Naive thymus-derived CD4-positive, alpha-beta T cell (primary cell): ENCODE measurements at places on chromosomes 1 and 21.

- H3K27ac ChIP-seq = no peak overlapping the region
- H3K36me3 ChIP-seq = peaks cover 8% of the 10 kb centered on the region
- H3K27me3 ChIP-seq = no peaks in the 10 kb centered on the region
- no peak for DNase-seq
- no peaks in the 10 kb centered on the region for H3K4me1 ChIP-seq
Measured at GRCh38 chr1:8004803-8005573, 21.1 kb downstream of the ERRFI1 start.

DNA sequence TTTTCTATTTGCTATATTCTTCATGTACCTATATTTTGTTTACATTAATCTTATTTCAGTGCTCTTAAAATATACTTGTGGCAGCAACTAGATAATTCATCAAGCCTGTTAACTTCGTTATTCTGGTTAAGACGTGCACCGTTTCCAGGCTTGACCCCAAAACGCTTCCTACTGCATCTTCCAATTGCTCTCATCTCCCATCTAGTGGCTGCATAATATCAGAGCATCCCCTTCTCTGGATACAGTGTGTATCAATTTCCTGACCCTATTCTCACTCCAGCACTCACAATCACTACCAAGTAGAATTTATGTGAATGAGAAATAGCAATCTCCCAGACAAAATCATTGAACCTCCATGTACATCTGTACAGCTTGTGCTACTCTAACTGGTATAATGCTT lies 1280.3 kb upstream of the B3GALT2 start:
- H3K27ac ChIP-seq = no peak overlapping the region
- no peaks in the 10 kb centered on the region for H3K36me3 ChIP-seq
- H3K4me3 ChIP-seq = no peak overlapping the region
- no peaks in the 10 kb centered on the region for H3K27me3 ChIP-seq
- no peak for DNase-seq

DNA sequence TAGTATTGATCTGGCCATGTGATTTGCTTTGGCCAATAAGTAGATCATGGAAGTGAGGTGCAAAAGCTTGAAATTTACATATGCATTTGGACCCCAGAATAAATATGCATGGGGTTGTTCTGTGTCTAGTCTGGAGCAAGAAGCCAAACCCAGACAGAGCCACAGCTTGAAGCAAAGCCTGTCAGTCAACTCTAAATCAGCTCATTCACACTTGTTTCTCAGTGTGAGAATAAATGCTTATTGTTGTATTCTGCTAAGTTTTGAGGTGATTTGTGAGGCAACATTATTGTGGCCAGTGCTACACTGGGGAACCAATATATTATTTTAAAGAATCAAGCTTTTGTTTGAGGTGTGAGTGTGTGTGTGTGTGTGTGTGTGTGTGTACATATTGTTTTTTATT lies 12.2 kb upstream of the PGLYRP3 start:
- no peak overlapping the region for H3K27ac ChIP-seq
- no peak overlapping the region for H3K4me3 ChIP-seq
- DNase-seq = no peak
- H3K4me1 ChIP-seq = no peaks in the 10 kb centered on the region

DNA sequence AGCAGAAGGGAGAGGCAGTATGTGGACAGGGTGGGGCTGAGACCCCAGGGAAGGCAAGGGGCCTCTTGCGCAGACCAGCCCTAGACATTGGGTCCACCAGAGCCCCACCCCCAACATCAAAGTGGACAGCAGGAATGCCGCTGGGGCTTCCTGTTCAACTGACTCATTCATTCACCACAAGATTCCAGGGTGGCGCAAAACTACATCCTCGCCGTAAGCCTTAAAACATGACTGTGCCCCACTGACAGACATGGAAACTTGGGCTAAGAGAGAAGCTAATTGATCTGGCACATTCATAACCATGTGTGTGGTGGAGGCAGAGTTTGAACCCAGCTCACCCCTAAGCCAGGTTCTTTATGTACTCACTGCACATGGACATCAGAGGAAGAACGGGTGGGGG lies 14.0 kb downstream of the COL16A1 start:
- H3K4me3 ChIP-seq = no peak overlapping the region
- H3K4me1 ChIP-seq = no peaks in the 10 kb centered on the region
- H3K27me3 ChIP-seq = no peaks in the 10 kb centered on the region
- DNase-seq = no peak
- H3K36me3 ChIP-seq = no peaks in the 10 kb centered on the region
- no peak overlapping the region for H3K27ac ChIP-seq

DNA sequence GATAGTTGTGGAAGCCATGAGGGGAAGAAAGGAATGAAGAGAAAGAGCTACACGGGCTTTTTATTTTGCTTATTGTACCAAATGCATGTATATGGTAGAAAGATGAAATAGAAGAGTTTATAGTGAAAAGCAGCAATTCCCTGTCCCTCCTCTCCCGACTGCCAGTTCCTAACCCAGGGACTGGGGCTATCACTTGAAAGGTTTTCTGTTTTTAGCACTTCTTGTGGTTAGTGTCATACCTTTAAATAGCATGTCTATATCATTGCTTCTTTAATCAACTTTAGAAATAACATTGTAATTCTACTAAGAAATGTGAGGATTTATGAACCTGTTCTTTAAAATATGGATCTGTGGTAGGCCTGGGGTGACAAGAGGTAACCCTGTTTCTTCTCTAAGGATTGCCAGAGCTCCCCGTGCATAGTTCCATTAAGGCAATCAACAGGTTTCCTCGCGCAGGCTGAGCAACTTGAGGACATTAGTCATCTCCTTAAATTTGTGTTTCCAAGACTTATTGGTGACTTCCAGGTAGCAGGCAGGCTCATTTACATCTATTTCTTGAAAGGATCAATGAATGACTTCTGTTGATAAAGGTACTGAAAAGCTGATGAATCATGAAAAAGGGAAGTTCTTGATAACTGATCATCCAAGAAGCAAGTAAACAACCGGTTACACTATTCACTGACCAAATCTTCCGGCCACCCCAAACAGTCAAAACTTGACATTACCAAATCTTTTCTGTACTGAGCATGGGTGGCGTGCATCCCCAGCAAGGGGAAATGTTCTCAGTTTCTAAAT lies 37.8 kb upstream of the S1PR1 start:
- H3K4me3 ChIP-seq = no peak overlapping the region
- H3K27me3 ChIP-seq = no peaks in the 10 kb centered on the region
- no peaks in the 10 kb centered on the region for H3K36me3 ChIP-seq
- no peak overlapping the region for H3K27ac ChIP-seq
- H3K4me1 ChIP-seq = no peaks in the 10 kb centered on the region

- H3K36me3 ChIP-seq = no peaks in the 10 kb centered on the region
- H3K27me3 ChIP-seq = no peaks in the 10 kb centered on the region
- H3K4me1 ChIP-seq = peaks cover 18% of the 10 kb centered on the region
- no peak overlapping the region for H3K4me3 ChIP-seq
- no peak for DNase-seq
Measured at GRCh38 chr1:15886611-15887167, 39.2 kb downstream of the SPEN start.

- H3K4me1 ChIP-seq = no peaks in the 10 kb centered on the region
- H3K27me3 ChIP-seq = no peaks in the 10 kb centered on the region
- H3K36me3 ChIP-seq = peaks cover 18% of the 10 kb centered on the region
- H3K4me3 ChIP-seq = no peak overlapping the region
- H3K27ac ChIP-seq = no peak overlapping the region
- no peak for DNase-seq
Measured at GRCh38 chr1:150955280-150955679, 19.4 kb downstream of the CERS2 start.

GRCh38 chr1:60133000-60133673 lies 59.6 kb upstream of the C1orf87 start:
- H3K27ac ChIP-seq = no peak overlapping the region
- H3K27me3 ChIP-seq = no peaks in the 10 kb centered on the region
- no peaks in the 10 kb centered on the region for H3K4me1 ChIP-seq
- H3K4me3 ChIP-seq = no peak overlapping the region

DNA sequence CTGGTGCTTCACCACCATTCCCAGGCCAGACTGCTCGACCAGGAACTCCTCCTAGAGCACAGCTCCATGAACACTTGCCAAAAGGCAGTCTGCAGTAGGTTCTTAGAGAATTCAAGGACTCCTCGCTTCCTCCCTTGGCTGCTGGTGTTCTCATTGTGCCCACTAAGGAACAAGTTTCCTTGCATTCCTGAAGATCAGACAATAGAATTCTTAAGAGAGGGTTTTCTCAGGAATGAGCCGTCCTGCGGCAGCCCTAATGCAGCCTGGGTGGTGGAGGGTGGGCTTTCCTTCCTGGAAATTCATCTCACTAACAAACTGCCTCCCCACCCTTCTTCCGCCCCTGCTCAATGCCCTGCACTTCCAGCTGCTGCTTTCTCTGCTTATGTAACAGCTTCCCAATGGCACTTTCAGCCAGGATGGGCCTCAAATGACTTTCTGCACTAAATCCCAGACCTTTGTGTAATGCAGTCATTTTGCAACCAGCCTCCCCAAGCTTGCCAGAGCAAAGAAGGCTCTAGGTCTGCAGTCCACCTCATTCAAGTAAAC lies 287.9 kb downstream of the PLPP3 start:
- no peaks in the 10 kb centered on the region for H3K36me3 ChIP-seq
- DNase-seq = no peak
- H3K4me3 ChIP-seq = no peak overlapping the region
- no peaks in the 10 kb centered on the region for H3K27me3 ChIP-seq

DNA sequence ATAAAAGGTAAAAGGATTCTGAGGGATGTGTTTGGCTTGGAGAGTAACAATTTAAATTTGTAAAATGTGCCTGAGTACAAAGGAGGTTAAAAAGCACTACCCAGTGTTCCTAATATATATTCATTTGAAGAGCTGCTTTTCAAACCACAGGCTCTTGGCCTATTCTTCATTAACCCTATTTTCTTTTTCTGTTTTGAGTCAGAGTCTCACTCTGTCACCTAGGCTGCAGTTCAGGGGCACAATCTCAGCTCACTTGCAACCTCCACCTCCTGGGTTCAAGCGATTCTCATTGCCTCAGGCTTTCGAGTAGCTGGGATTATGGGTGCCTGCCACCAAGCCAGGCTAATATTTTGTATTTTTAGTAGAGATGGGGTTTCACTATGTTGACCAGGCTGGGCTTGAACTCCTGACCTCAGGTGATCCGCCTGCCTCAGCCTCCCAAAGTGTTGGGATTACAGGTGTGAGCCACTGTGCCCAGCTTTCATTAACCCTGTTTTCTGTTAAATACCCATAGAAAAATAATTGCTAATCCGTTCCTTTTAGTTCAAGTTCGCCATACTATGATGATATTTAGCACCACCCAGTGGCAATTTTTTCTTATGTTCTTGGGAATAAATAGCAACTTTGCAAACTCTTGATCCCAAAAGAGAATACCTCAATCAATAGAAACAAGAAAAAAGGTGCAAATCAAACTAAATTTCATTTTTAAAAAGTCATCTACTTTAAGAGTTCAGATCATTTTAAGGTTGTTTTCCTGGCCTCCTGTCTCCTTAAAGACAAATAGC lies 30.5 kb downstream of the ZBTB8OS start:
- no peak for DNase-seq
- H3K27ac ChIP-seq = no peak overlapping the region
- H3K27me3 ChIP-seq = no peaks in the 10 kb centered on the region
- H3K4me3 ChIP-seq = no peak overlapping the region
- no peaks in the 10 kb centered on the region for H3K36me3 ChIP-seq
- peaks cover 13% of the 10 kb centered on the region for H3K4me1 ChIP-seq
